ENCODE measurements at places on chromosomes 13 and 19.
A peak's percentile ranks its signal among the peaks of the same experiment; 100 is the strongest.

DNA sequence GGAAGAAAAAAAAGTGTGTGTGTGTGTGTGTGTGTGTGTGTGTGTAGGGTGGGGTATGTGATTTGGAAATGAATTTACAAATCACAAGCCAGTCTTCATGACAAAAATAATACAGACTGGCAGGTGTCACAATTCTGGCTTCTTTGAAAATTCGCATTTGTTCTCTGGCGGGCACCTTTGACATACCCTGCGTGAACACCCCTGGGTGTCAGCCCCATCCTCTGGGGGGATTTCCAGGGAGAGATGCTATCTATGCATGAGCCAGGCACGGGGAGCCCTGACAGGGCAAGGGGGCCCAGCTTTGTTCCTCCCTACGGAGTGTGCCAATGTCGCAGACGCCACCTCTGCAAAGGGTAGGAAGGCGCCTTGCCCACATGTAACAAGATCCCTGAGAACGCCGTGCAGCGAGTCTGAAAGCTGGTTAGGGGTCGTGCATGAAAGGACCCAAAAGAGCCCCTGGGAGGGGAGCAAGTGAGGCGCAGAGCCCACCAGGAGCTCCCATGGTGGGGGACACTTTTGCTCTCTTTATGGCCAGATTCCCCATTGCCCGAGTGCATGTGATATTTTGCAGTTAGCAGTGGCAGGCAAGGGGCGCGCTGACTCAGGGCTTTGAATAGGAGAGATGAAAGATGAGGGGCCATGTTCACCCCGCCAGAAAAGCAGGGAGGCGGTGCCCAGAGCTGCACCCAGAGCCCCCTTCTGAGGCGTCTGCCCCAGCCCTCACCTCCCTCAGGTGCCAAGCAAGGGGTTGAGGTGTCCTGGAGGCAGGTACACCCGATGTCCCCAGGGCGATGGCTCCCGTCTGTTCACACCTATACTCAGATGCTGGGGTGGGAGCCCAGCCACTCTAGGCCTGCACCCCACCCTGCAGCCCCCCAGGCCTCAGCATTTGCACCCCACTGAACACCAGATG, 45.3 kb downstream of the KLF2 start:
- DNase-seq: no peak

GRCh38 chr13:34358811-34359513, 541.0 kb downstream of the RFC3 start:
- DNase-seq: no peak

- DNase-seq: no peak
These were observed 6.0 kb downstream of the SPATA13 start for GRCh38 chr13:24166561-24166960.

- no peak for DNase-seq
These were observed 21.7 kb upstream of the ZNF429 start for GRCh38 chr19:21483589-21484170.

DNA sequence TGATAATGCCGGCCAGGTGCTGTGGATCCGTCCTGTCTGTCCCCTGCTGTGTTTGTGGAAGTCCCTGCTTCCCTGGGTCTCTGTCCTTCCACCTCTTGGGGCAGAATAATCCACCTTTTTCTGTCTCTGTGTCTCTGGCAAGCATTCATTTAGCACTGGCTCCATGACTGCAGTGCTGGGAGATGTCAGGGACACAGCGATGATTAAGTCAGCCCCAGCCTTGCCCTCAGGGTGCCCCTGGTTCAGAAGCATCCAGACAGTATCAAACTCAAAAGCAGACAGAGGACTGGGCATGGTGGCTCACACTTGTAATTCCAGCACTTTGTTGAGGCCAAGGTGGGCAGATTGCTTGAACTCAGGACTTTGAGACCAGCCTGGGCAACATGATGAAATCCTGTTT, 1.5 kb downstream of the HIPK4 start:
- no peak for DNase-seq

DNA sequence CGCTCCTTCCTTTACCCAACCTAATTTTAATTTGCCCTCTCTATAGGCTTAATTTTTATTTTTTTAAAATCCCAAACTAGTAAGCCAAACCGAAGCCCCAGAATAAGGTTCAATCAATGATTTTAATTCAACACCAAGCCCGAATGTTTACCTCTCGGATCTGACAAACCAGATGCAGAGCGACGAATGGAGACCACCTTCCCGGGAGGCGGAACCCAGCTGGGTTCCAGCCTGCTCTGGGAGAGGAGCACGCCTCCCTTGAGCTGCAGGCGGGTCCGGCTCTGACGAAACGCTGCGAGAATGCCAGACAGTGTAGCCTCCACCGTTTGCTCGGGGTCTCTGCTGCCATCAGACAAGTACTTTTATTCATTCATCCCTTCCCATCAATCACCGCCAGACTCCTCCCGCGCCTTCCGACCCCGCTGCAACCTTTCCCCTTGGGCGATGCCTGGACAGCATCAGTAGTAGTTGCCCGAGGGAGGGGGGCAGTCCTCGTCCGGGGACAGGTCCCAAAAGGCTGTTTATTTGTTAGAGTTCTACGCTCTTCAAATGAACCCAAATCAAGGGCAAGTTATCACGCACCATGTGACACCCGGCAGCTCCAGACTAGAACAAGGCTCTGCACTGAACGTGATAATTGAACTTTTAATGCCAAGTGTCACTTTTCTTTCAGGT, 752 bp upstream of the EDNRB start:
- DNase-seq: no peak

GRCh38 chr13:94309997-94310855, 169.3 kb downstream of the DCT start:
- DNase-seq: no peak

- DNase-seq: peak; percentile 88
These were observed 13.1 kb upstream of the NANOS2 start for GRCh38 chr19:45927565-45928261.

GRCh38 chr13:60229708-60230272, 66.1 kb upstream of the DIAPH3 start:
- no peak for DNase-seq

DNA sequence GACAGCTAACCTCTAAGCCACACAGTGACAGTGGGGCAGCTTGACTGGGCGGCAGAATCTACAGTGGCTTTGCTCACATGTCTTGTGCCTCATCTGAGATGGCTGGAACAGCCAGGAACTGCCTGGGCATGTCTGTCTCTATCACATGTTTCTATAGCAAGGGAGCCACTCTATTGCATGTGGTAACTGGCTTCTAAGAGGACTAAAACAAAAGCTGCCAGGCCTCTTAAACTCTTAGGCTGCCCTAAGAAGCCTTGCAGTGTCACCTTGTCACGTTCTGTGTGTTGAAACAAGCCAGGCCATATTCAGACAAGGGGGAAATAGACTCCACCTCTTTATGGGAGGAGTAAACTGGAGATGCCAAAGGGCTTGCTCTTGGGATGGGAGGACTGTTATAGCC, 122.9 kb upstream of the MAB21L1 start:
- DNase-seq: no peak

DNA sequence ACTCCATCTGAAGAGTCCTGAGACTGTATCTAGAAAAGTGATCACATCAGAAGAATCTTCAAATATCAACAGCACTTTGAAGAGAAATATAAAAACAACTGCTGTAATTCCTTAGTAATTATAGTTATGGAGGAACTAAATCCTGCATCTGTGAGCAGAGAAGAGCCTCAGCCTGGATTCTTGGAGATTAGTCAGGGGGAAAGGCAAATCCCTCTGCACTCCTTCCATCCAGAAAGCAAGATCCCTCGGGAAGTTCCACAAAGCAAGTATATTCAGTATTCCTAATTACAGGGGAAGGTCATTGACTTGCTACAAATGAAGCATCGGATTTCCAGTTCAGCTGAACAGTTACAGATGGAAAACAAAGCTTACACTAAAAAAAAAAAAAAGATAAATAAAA, 256.6 kb upstream of the IPO5 start:
- no peak for DNase-seq

- DNase-seq: no peak
These were observed 68.8 kb downstream of the MLLT1 start for GRCh38 chr19:6210721-6211600.

DNA sequence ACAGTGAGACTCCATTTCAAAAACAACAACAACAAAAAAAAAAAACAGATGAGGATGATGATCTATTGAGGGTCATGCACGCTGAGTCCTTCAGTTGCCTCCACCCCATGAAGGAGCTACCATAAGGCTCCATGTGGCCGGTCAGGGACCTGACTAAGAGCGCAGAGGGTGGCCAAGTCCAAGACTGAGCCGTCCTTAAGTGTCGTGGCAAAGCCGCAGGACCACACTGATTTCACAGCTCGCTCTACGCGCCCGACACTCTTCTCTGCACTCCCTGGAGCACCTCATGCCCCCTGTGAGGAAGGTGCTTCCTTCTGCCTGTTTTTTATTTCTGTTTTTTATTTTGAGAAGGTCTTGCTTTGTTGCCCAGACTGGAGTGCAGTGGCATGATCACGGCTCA, 12.3 kb downstream of the TTYH1 start:
- DNase-seq: no peak

- no peak for DNase-seq
These were observed 250.3 kb downstream of the COL4A1 start for GRCh38 chr13:110056640-110057039.

DNA sequence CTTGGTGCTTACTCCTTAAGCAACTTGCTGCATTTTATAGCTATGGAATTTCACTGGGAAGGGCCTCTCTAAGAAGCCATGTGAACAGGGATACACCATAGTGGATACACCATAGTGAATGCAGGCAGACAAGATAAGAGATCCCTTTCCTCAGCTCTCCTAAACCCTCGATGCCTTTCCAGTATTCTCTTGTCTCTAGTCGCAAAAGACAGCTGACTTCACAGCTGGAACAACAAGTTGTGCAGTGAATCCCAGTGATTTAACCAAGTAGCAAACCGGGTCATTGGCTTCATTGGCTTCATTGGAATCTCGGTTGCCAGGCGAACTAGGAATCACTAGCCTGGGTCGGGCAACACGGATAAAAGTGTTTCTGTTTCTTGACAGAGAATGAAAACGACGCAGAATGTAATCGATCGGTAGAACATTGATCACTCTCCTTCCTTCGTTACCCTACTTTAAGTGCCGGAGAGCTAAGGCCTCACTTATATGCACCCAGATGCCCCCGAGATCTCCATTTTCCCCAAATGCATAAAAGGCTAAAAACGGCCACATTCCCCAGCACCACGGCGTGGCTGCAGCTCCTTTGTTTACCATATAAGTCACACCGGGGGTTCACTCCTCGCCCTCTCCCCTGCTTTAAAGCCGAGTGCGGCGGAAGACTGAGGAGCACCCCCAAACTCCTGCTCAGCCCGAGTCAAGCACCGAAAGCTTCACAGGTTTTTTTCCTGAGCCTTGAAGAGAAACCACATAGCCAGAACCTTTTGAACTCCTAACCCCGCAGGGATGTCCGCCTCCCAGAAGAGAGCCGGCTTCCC, 674 bp downstream of the TRPC4 start:
- DNase-seq: no peak

DNA sequence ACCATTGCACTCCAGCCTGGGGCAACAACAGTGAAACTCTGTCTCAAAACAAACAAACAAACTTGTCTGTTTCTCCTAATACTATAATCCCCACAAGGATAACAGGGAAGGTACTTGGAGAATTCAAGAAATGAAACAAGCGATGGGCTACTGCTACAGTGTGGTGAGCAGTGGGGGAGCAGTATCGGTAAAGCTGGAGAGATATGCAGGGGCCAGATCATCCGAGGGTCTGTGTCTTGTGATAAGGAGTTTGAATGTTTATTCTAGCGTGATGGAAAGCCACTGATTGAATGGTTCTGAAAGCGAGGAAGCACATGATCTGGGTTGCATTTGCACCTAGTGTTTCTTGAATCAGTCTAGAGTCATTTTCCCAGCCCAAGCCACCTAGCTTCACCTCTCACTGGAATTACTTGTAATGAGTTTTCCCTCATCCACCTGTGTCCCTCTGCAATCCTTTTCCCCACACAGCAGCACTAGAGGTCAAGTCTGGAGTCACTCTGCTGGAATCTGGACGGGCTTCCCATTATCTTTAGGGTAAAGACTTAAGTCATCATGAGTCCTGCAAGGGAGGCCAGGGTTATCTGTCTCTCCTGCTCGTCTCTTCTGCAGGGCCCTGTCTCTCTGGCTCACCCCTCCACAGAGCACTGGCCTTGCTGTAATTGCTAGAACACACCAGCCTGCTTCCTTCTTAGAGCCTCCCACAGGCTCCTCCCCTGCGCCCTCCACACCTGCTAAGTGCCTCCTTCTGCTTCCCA, 162.3 kb downstream of the KLF5 start:
- no peak for DNase-seq

- DNase-seq: no peak
These were observed 124.7 kb downstream of the RGCC start for GRCh38 chr13:41582027-41582463.

- DNase-seq: no peak
These were observed 96.2 kb downstream of the LHFPL6 start for GRCh38 chr13:39506559-39507390.

DNA sequence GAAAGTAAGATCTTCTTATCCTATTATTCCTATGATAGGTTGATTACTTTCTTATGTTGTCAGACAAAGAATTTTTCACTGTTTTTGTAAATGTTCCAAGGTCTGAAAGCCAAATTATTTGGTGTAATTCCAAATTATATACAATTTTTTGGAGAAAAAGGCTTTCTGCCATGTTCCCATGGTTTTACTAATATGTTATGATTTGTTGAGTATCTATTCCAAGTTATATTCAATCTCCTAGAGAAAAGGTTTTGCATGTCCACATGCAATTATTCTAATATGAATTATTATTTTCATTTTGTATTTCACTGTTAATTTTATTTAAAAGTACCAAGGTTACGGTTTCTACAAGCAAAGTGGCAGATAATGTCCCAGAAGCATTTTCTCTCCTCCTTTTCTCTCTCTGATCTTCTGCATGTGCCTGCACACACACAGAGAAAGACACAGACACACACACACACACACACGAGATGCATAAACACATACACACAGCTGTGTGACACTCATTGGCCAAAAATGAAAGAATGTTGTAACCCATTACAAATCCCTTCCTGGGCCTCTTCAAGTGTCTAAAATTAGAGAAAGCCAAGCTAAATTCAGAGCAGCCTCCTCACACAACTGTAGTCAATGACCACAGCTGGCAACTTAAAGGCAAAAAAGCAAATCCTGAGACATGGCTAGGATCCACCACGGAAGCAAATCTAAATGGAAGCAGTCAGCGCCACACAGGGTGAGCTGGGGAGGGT, 621.0 kb downstream of the EFNB2 start:
- no peak for DNase-seq

GRCh38 chr13:50713523-50714248, 129.8 kb downstream of the DLEU7 start:
- peak; percentile 76 for DNase-seq

DNA sequence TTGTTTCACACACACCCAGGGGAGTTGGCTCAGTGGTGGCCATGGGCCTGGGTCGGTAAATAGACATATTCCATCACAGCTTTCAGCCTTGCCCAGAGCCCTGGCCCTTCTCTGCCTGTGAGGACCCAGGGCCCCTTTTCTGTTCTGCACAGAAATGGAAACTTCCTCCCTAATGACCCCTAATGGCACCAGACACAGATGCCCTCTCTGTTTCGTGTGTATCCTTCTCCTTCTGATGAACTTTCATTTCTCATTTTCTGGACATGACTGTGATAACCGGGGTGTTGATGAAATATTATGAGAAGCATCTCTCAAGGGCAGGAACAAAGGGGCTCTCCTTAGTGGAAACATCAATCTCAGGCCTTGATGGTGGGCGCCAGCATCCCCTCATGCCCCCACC, 12.8 kb downstream of the LILRA1 start:
- DNase-seq: no peak

- DNase-seq: no peak
These were observed 911 bp downstream of the ENOX1 start for GRCh38 chr13:43785650-43786471.

- no peak for DNase-seq
These were observed 289.9 kb downstream of the RFC3 start for GRCh38 chr13:34107806-34108205.

GRCh38 chr13:73288596-73288995, 229.8 kb downstream of the KLF5 start:
- DNase-seq: no peak

Data from natural killer cell treated with Interleukin-12 subunit alpha and Interleukin-12 subunit beta and Interleukin-15 and Interleukin-18, amount 100 ng/mL, for 72 hours (primary cell).